ENCODE measurements at places on chromosomes 16 and 17. TPM values are rescaled to one million over a fixed set of nuclear protein-coding genes. Genes with fewer than 3 reads are reported as not detected.
A peak's percentile ranks its signal among the peaks of the same experiment; 100 is the strongest.

KCNJ2 gene
- not detected for total RNA-seq

RAB34 gene
- total RNA-seq: 9.8 TPM

PLD2 gene
- total RNA-seq: 6.2 TPM

ABCC3 gene
- total RNA-seq: not detected

SLFN14 gene
- total RNA-seq: 0.11 TPM

DNA sequence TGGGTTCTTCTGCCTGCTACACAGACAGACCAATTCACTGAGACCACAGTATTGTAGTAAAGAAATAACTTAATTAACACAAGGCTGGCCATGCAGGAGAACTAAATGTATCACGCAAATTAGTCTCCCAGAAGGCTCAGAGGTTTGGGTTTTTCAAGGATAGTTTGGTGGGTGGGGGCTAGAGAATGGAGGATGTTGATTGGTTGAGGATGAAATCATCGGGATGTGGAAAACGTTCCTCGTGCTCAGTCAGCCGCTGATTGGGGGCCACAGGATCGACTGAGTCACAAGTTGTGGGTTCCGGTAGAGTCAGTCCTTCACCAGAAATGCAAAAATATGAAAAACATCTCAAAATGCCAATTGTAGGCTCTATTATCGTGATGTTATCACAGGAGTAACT is 18.7 kb downstream of the RHOT1 start:
- DNase-seq: no peak

DNA sequence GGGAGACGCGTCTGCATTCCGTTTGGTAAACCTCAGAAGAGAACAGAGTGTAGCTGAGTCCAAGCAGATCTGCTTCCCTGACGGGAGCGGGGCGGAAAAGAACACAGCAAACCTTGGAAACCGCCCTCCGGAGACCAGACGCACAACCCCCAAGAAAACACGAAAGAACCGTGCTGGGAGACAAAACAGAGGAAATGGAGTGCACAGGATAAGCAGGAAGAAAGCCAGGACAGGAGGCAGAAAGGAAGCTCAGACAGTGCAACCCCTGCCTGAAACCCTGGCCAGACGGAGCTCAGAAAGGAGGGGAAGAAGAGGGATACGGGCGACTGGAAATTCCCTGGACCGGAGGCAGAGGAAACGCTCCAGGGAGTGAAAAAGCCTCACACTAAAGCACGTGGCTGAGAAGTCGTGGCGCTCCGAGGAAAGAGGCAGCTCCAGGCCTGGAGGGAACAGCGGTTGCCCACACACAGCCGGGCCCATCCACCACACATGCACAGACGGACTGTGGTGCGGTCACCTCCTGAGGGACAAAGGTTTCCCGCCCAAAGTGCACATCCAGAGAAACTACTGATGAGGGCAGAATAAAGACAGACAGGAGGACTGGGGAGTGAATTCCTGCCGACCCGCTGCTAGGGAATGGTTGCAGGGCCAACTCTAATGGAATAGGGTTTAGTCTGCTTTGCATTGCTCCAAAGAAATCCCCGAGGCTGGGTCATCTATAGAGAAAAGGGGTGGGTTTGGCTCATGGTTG is 10.2 kb downstream of the DPEP1 start:
- DNase-seq: no peak

DNA sequence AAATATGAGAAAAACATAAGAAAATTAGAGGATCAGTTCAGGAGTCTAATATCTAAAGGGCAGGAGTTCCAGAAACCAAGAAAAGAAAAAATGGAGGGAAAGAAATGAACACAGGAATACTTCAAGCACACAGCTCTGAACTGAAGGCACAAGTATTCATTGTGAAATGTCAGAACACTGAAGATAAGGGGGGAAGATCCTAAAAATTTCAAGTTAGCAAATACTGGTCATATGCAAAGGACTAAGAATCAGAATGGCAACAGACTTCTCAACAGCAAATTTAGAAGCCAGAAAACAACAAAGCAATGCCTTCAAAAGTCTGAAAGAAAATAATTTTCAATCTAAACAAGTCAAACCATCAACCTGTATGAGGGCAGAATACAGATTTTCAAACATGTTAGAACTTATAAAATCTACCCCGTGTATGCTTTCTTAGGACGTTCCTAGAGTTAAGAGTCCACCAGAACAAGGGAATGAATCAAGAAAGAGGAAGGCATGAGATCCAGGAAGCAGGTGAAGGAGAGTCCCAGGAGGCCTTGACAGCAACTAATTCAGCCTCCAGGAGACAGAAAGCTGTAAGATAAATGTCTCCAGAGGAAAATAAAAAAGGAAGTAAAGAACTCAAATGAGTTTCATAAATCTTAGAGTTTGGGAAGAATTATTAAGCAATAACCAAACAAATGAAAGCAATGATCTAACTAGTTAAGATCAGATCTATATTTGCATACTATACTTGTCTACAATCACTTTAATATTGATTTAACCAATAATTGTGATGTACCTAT is 2.8 kb downstream of the BRD7 start:
- no peak for DNase-seq

DNA sequence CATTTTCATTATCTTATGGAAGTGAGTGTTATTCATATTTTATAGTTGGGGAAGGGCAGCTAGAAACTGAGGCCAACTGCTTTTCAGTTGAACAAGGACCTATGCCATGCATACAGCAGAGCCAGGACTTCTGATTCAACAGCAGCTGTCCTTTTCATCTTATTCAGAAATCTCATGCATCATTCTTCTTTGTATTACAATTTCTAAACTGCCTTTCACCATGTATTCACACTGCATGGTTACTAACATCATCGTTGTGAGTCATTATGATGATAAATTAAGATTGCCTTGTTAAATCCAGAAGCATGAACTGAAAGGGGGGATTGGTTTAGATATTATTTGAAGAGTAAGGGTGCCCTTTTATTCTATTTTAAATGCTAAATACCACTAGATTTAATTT is 1470.1 kb upstream of the GOT2 start:
- no peak for DNase-seq

DNA sequence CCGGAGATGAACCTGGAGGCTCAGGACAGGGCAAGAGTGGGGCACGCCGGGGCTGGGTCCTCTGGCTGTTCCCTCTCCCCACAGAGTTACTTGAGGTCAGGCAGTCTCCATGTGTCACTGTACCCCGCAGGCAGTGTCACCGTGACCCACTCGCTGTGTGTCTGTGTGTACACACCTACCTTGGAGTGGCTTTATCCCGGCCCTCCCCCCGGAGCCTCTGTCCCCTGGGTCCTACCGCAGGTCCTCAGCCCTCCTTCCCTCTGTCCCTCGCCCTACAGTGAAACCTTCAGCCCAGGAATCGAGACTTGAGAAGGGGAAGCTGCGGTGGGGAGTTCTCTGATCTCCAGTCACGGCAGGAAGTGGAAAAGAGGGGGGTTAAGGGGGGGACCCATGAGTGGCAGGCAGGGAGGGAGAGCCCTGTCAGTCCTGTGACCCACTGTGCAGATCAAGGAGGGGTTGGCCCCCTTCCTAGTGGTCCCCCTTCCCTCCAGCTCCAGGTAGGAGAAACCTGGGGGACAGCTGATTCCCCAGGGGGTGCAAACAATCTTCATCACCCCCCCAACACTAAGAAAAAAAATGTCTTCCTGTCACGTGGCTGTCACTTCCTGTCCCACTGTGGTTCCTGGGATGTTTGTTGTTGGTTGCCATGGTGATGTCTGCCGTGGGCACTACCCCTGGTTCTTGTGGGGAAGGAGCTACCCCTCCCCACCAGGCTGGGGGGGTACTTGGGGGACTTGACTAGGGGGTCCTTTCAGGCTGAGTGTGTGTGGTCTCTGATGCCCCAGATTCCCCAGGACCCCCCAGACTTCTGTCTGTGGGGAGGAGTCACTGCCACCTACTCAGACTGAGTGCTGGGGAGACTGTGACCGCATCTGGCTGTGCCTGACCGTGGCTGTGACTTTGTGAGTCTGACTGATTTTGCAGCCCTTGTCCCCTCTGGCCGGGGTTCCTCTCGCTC is 13.7 kb downstream of the RARA start:
- DNase-seq: peak; percentile 90
